ENCODE measurements at places on chromosomes 6 and 20.

DNA sequence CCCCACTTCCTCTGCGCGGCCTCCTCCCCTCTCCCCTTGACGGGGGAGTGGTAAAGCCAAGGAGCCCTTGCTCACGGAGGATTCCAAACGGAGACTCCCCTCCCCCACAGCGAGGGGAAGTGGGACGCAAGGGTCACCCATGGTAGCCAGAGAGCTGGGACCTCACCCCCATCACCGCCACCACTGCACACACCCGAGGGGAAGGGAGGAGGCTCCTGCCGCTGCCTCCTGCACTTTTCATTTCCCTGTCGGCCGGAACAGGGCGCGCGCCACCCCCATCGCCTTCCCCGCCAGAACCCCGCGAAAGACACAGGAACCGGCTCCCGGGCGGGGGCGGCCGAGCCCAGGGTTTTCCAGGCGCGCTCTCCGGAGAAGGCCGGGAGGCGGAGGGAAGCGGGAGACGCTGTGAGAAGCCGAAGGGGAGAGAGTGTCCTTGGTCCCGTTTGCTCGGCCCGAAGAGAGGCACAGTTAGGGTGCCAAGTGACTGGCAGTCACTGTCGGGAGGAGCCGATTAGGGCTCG lies 789 bp downstream of the CCND3 start:
- DNase-seq, result peak; percentile 66

DNA sequence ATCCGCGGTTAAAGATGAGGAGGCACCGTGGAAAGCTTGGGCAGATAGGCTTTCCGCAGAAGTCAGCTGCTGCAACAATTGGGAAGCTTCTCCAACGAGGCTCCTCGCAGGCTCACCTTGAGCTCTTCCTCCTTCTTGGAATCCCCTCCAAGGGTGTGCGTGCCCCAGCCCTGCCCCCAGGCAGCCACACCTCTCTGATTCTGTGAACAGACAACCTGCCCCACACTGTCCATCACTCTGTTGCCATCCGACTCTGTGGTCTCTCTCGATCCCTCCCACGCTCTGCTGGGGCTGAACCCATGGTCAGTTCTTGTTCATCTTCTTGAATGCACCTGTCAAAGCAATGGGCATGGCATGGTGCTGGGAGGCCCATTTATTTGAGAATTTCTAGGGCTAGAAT lies 31.5 kb downstream of the PACSIN1 start:
- no peak for DNase-seq

DNA sequence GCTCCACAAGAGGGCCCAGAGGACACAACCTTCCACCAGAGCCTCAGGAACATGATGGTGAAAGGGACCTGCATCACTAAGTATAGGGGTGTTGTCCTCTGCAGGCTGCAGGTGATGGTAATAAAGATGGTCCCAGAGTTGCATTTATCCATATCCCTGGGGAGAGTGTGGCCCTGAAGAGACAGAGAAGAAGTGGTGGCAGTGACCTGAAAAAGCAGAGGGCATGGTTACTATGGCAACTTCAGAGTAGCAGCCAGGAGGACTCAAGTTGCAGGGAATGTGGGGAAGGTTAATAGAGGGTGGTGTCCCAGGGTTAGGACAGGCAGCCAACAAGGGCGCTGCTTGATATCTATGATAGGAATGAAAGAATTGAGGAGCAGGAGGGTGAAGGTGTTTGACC lies 57.1 kb downstream of the HLA-A start:
- DNase-seq, result no peak

- no peak for DNase-seq
Measured at GRCh38 chr6:123747515-123747914, 56.1 kb upstream of the NKAIN2 start.

GRCh38 chr6:44105146-44105545 lies 22.1 kb downstream of the MRPL14 start:
- DNase-seq, result no peak

GRCh38 chr20:46215913-46216707 lies 92.2 kb downstream of the CDH22 start:
- no peak for DNase-seq

GRCh38 chr6:34300332-34300751 lies 51.5 kb upstream of the SMIM29 start:
- DNase-seq, result no peak

- DNase-seq, result peak; percentile 95
Measured at GRCh38 chr6:32894085-32895005, 40.4 kb downstream of the PSMB9 start.

DNA sequence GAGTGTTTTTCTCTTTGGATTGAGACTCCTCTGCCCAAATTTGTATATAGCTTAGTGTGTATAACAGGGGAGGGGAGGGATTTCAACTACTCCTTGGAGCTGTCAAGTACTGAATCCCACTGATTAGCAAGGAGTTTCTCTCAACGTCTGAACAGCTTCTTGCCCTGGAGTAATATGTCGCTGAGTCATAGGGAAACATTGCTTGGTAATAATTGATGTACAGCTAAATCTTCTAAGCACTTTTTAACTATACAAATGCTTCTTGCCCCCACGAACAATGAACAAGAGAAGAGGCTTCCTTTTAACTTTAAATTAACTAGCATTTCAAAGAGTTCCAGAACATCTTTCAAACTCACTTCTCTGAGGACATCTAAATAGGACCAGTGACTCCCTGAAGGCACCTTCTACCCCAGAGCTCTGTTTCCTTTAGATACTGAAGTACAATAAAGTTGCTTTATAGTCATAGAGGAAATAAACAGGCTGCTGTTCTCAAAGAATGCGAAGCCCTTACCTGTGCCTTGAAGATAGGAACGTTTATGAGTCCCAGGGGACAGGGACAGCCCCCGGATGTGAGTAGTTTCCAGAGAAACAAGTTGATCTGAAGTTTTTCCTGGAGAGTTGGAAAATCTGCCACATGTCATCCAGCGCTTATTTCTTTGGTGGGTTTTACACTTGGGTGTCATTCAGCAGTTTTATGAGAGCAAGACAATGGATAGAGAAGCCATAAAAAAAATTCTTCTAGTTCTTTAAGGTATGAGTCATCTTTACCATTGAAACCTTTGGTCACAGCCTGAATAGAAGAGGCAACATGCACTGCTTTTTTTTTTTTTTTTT lies 462.5 kb upstream of the BTBD3 start:
- DNase-seq, result no peak

DNA sequence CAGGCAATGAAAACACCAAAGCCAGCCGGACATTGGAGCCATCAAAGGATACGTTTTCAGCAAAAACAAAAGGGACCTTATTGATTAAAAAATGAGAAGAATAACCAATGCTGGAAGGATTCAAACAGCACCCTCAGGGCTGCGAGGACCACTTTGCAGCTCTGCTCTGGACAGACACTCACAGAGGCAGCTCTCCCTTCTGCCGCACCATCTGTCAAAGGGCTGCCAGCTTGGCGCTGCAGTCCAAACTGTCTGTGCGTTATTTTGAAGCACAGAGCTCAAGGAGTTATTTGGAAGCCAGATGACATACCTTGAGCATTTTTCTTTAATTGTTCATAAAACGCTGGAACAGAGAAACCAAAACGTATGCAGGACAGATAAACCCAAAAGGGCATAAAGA lies 85.2 kb downstream of the KIF16B start:
- DNase-seq, result no peak

GRCh38 chr20:34999021-34999451 lies 43.4 kb downstream of the MYH7B start:
- no peak for DNase-seq

DNA sequence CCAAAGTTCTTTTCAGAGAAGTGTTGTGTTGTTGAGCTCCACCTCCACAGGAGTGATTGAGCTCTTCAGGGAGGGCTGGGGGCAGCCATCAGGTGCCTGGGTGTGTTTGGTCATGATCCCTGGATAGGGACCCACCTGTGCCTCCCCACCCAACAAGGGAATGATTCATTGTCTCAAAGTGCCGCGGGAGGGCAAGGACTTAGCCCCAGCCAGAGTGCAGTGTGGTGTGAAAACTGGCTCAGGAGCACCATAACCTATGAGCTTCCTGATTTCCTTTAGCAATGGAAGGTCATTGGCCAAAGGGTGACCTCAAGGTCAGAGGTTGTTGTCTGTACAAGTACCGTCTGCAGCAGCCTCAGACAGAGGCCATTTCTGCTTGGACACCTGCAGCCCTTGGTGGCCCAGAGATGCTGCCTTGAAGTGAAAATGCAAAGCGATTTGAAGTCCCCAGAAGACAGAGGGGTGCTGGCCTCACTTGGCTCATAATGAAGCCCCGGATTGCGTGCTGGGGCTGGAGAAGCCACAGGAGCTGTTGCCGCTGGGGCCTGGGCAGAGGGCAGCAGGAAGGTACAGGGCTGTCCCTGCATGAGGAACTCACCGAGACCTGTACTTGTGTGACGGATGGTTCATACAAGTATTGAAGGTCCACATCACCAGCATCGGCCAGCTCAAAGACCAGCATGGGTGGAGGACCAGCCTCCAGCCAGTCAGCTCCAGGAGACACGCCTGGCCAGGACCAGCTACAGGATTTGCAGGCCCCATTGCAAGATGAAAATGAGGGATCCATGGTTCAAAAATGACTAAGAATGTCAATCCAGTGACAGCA lies 100.6 kb upstream of the DUSP22 start:
- no peak for DNase-seq

GRCh38 chr6:14804785-14805210 lies 441.1 kb upstream of the JARID2 start:
- no peak for DNase-seq

- DNase-seq, result no peak
Measured at GRCh38 chr6:97021194-97021593, 96.7 kb downstream of the KLHL32 start.

- DNase-seq, result no peak
Measured at GRCh38 chr6:35400111-35400510, 52.0 kb upstream of the FANCE start.

DNA sequence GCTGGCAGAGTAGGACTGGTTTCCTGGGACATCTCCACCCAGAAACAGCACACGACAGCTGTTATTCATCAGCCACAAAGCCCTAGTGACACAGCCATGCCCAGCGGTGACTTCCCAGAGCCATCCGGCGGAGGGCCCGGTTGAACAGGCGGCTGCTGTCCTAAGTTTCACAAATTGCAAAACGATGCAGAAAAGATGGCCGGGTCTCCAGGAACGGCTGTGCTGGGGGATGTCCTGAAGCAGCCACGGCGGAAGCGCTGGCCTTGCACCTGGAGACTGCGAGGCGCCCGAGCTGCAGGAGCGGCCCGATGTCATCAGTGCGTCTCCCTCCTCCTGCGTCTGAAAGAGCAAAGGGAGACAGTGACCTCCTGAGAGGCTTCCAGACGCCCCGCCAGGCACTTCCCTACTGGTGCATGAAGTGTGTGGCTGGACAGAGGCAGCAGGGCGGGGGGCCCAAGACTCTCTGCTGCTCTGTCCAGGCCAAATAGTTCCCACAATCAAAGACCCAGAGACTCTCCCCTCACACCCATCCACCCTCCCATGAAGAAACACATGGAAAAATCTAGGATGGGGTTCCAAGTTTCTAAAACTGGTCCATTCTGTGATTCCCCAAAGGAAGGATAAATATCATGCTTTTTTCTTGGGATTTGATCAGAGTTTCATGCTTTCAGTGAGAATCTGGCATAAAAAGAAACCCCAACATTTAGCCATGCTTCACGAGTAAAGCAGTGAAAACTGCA lies 44.0 kb downstream of the SSR1 start:
- no peak for DNase-seq

DNA sequence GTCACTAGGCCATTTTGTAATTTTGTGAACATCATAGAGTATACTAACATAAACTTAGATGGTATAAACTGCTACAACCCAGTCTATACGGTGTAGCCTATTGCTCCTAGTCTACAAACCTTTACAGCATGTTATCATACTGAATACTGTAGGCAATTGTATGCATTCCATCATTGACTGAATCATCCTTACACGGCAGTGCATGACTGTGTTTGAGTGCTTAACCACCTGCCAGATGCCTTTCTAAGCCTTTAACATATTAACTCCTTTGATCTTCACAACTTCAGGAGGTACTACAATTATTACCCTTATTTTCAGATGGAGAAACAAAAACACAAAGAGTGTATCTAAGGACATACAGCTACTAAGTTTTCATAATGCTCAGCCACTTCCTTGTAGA lies 14.0 kb downstream of the DPPA5 start:
- DNase-seq, result no peak

GRCh38 chr6:43196337-43196736 lies 14.3 kb downstream of the CUL9 start:
- DNase-seq, result no peak

DNA sequence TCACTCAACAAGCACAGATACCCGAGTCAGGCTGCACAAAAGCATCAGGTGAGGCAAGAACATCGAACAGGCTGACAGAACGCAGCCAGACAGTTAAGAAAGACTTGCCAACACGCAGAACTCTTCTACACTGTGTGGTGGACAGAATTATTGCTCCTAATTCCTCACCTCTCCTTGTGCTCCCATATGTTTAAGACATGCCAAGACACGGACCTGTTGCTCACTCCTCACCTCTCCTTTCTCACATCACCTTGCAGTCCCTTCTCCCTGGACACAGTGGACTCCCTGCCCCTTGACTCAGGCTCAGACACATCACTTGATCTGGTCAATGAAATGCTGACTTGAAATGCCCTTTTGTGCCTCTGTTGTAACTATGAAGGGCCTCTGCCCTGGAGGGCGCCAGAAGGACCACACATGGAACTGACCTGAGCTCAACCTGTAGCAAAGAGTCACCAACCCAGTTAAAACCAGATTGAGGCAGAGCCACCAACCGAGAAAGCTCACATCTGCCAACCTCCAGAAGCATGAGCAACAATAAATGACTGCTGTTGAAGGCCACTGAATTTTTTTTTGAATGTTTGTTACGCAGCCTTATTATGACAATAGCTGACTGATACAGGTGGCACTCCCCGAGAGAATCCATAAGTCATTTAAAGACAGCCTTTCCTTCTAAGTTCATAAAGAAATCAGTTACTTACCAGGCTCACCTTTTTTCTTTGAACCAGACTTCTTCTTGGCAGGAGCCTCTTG lies 24.0 kb downstream of the RRBP1 start:
- DNase-seq, result no peak

DNA sequence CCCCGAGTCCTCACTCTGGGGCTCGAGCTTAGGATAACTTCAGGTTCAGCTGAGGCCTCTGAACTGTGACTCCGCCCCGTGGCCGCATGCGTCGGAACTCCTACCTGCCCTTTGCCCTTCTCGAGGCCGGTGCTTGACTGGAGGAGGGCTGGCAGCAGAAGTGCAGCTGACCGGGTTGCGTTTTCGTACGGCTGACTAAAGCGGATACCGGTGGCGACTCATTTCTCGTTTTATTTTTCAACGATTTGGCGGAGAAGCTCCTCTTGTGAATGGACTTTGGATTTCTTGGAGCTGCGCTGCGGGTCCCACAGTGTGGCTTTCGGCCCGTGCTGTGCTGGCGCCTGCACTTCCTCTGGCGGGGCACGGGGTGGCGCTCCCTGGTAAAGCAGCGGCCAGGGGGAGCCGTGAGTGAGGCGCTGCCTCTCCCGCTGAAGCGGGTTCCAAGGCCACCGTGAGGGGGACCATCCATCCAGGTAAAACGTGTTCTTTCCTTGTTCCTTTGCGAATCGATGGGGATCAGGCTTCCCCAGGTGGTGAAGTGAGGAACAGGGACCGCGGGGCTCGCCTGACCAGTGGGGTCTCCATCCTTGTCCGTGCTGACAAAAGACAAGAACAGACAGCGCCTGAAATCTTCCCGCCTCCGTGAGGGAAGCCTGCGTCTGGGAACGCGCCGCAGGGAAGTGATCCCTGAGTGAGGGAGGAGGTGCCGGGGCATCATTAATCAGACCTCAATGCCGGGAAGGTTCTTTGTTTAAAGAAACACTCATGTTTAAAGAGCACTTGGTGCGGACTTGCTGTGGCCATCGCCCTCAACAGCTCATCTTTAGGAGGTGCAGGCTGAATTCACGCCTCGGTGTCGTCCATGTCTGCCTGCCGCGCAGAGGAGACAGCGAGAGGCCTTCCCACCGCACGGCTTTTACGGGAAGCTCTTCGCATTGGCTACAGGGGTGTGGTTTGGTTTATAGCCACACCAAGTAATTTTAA lies 38.8 kb downstream of the ERMARD start:
- peak; percentile 78 for DNase-seq

All from activated T-cell treated with anti-CD3 and anti-CD28 coated beads, Interleukin-2, amount 50 U/mL, for 72 hours (primary cell).